ENCODE measurements at places on chromosomes 13 and 19. TPM values are rescaled to one million over a fixed set of nuclear protein-coding genes. Genes with fewer than 3 reads are reported as not detected.

DNA sequence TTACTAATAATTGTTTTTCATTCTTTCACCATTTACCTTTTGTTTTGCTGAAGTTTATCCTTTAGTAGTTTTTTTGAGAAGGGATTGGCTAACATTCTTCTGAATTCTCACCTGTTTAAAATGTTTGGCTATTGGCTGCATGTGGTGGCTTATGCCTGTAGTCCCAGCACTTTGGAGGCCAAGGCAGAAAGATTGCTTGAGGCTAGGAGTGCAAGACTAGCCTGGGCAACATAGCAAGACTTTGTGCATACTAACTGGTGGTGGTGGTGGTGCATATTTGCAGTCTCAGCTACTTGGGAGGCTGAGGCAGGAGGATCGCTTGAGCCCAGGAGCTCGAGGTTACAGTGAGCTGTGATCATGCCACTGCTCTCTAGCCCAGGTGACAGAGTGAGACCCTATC is 27.5 kb upstream of the RNF113B start:
- peaks cover under 1% of the 10 kb centered on the region for H3K4me1 ChIP-seq

GRCh38 chr19:9130965-9131364 is 4.2 kb upstream of the OR7G3 start:
- DNase-seq = no peak
- no peaks in the 10 kb centered on the region for H3K27me3 ChIP-seq
- no peak overlapping the region for H3K27ac ChIP-seq
- no peaks in the 10 kb centered on the region for H3K4me1 ChIP-seq

- no peak overlapping the region for H3K27ac ChIP-seq
- H3K27me3 ChIP-seq = peaks cover 3% of the 10 kb centered on the region
- no peaks in the 10 kb centered on the region for H3K36me3 ChIP-seq
- no peak overlapping the region for H3K4me3 ChIP-seq
- H3K4me1 ChIP-seq = peaks cover 24% of the 10 kb centered on the region
Measured at GRCh38 chr13:38684714-38685113, 2.2 kb upstream of the FREM2 start.

DNA sequence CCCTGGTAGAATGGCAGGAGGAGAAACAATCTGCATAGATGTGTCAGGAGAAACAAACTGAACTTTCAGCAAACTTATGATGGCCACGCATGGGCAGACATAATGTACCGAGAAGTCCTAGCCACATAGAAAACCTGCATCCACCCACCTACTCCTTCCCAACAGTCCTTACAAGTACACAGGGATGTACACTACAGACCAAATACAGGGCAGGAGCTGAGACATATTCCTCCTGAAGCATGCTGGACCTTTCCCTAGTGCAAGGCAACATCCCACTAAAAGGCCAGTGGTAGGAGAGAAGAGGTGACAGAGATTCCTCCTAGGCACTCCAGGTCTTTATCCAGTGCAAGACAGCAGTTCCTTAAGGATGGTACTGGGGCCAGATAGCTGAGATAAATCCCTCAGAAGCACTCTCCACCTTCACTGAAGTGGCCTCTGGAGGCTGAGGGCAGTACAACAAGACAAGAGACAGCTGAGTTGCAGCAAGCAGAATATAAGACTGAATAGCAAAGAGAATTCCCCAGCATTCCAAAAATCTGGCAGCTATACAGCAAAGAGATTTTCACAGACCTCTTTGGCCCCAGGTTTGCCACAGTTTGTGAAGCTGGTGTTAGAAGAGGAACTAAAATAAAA is 18.3 kb downstream of the VWA8 start:
- DNase-seq = no peak
- no peaks in the 10 kb centered on the region for H3K36me3 ChIP-seq
- no peaks in the 10 kb centered on the region for H3K27me3 ChIP-seq
- H3K4me1 ChIP-seq = no peaks in the 10 kb centered on the region
- no peak overlapping the region for H3K27ac ChIP-seq

GRCh38 chr19:2423071-2423914 is 4.1 kb downstream of the TIMM13 start:
- H3K4me3 ChIP-seq = no peak overlapping the region
- H3K27ac ChIP-seq = no peak overlapping the region
- peaks cover 19% of the 10 kb centered on the region for H3K4me1 ChIP-seq
- no peak for DNase-seq

DNA sequence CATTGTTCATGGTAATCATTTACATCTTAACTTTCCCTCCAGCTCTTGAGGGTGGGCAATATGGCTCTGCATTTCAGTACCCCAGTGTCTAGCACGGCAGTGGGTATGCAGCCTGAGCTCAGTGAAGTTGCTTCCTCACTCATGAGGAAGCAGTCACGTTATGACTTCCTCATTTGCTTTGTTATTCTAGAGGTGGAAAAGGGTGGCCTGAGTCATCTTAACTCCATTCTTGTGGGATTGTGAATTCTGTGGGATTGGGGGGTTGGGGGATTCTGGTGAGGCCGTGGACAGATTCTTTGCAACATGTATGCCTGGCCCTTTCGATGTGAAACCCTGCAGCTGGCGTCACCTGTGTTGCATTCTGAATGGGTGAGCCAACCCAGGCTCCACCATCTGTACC is 406.7 kb upstream of the ZNF507 start:
- H3K36me3 ChIP-seq = no peaks in the 10 kb centered on the region
- no peaks in the 10 kb centered on the region for H3K27me3 ChIP-seq
- H3K4me1 ChIP-seq = no peaks in the 10 kb centered on the region
- no peak overlapping the region for H3K27ac ChIP-seq

GRCh38 chr19:10372690-10373089 is 7.7 kb downstream of the TYK2 start:
- peaks cover 7% of the 10 kb centered on the region for H3K4me1 ChIP-seq
- H3K4me3 ChIP-seq = no peak overlapping the region
- H3K27ac ChIP-seq = peak overlapping the region; percentile 12
- H3K36me3 ChIP-seq = peaks cover 70% of the 10 kb centered on the region
- DNase-seq = peak; percentile 66

DNA sequence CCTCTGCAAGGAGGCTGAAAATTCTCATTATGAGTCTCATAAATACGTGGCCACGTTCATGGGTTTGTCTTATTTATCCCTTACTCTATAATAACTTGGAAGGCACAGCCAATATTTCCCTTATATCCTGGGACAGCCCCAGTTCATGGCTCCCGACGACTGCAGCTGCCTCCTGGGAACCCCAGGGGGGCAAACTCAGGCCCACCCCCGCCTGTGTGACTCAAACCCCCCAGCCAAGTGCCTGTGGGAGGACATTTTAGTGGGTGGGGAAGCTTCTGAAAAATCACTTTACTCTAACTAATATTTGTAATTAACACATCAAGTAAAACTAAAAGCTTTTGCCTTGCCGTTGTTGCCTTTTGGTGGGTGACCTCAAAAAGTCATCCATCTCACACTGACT is 14.3 kb downstream of the RASA3 start:
- no peaks in the 10 kb centered on the region for H3K36me3 ChIP-seq
- no peak overlapping the region for H3K4me3 ChIP-seq
- no peak for DNase-seq
- peak overlapping the region; percentile 80 for H3K27ac ChIP-seq
- H3K4me1 ChIP-seq = peaks cover 14% of the 10 kb centered on the region

GRCh38 chr19:7751157-7751783 is 3.9 kb upstream of the CD209 start:
- no peaks in the 10 kb centered on the region for H3K27me3 ChIP-seq
- no peaks in the 10 kb centered on the region for H3K4me1 ChIP-seq
- H3K4me3 ChIP-seq = no peak overlapping the region
- no peaks in the 10 kb centered on the region for H3K36me3 ChIP-seq

Gene TGFBR3L
- not detected for total RNA-seq

Gene FFAR2
- total RNA-seq = 9.0 TPM

Gene CATSPERD
- not detected for total RNA-seq

Gene UBE2L5
- not detected for total RNA-seq

Gene GPC5
- 9.4 TPM for total RNA-seq
